ENCODE measurements at places on chromosomes 1 and 21. TPM values are rescaled to one million over a fixed set of nuclear protein-coding genes. Genes with fewer than 3 reads are reported as not detected.

- peak; percentile 6 for DNase-seq
Measured at GRCh38 chr1:20823845-20824244, 36.7 kb upstream of the HP1BP3 start.

- no peak for DNase-seq
Measured at GRCh38 chr1:181011301-181012202, 11.1 kb downstream of the STX6 start.

GRCh38 chr1:110541906-110542395 lies 23.0 kb upstream of the KCNA10 start:
- no peak for DNase-seq

DNA sequence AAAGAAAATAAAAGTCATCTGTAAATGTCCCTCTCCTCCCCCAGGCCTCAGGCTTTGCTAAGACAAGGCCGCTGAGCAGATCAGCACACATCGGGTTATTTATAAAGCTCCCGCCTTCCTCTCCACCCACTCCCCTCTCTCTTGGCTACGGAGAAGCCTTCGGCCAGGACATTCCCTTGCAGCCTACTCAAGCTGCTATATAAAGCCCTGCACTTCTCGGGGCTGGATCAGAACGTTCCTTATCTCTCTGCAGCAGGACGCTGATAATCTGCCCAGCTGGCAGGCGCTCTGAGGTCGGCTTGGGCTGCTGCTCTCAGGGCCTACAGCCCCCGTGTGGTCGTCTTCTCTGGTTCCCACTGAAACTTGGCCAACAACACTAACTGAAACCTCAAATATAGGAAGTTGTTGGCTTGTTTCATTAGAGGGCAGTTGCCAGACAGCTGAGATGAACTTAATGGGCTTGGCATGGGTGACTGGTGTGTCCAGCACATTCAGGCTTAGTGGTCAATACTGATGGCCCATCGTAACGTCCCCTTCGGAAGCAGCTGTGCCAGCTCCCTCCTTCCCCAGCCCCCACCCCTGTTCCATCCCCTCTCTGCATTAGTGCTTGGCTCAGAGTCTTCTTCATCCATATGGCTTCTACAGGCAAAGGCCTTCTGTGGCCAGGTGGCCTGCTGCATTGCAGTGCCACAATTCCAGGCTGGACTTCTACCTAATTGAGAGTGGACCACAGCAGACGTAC lies 64.6 kb downstream of the IER5 start:
- no peak for DNase-seq

GRCh38 chr1:183077097-183077496 lies 53.9 kb downstream of the LAMC1 start:
- no peak for DNase-seq

DNA sequence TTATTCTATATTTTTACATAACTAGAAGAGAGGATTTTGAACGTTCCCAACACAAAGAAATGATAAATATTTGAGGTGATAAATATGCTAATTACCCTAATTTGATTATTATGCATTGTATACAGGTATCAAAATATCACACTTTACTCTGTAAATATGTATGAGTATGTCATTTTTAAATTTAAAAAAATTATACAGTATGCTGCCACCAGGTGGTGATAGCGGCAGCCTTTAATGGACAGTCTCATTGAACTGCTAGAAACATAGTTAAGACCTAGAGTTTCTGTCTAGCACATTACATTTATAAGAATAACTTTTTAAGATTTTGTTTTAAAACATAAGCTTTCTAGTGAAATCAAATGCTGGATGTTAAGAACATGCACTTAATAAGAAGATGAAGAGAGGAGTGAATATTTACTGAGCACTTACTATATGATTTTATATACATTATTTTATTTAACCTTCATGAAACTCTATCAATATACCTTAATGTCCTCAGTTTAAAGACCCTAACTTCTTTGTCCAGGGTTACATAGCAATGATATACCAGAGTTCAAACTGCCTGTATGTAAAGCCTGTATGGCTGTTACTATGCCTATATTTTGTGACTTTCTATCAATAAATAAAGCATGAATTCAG lies 207.1 kb downstream of the NUF2 start:
- DNase-seq: no peak

- no peak for DNase-seq
Measured at GRCh38 chr1:230822092-230822581, 46.2 kb downstream of the C1orf198 start.

- DNase-seq: no peak
Measured at GRCh38 chr1:241666419-241666818, 14.3 kb downstream of the WDR64 start.

GRCh38 chr1:246291127-246291526 lies 216.0 kb downstream of the SMYD3 start:
- DNase-seq: no peak

DNA sequence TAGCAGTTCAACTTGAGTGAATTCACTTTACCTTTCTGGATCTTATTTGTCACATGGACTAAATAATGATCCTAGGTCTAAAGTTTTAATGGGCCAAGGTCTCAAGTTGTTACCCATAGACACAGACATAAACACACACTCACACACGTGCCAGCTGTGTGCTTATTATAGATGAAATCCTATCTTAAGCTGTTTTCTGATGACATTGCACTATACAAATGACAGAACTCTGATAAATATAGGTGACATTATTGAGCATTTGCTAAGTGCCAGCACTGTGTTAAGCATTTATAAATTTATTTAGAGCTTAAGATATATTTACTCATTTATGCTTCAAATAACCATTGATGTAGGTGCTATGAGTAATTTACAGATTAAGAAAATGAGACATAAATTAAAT lies 474.4 kb upstream of the NR5A2 start:
- DNase-seq: no peak

DNA sequence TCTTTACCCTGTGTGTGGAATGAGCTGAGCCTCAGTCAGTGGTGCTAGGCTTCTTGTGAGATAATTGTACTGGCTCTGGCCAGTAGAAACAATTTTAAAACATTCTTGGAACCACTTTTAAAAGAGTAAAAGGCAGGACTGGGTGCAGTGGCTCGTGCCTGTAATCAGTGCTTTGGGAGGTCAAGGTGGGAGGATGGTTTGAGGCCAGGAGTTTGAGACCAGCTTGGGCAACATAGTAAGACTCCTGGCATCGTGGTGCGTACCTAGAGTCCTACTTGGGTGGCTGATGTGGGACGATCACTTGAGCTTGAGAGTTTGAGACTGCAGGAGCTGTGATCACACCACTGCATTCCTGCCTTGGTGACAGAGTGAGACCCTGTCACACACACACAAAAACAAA lies 89.8 kb downstream of the UCK2 start:
- DNase-seq: no peak

- DNase-seq: no peak
Measured at GRCh38 chr21:14755086-14755485, 209.0 kb upstream of the SAMSN1 start.

DNA sequence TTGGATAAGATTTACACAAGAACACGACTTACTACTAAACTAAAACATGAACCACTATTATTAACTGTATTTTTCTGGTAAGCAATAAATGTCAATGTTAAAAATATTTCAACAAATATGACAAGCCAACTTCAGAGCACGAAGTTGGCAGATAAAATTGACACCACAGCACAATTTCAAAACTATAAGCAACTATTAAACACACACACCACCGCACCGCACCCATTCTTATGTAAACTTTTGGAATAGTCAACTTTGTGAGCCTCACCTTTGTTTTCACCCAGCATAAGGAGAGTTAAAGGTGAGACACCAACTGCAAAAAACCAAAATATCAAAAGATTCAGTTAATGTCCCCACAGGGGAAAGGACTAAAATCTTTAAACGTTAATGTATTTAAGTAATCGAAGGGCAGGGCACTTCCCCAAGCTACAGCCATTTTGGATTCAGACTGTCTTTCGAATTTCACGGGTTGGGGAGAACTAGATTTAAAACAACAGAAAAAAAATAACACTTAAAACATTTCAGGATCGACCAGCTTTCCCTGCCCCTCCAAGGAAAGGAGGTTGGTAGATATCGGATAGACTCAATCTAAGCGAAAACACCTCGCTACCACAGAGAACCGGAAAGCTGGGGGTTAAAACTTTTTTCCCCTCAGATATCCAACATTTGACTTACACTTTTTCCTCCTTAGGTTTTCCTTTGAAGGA lies 872 bp downstream of the GPBP1L1 start:
- DNase-seq: no peak

DNA sequence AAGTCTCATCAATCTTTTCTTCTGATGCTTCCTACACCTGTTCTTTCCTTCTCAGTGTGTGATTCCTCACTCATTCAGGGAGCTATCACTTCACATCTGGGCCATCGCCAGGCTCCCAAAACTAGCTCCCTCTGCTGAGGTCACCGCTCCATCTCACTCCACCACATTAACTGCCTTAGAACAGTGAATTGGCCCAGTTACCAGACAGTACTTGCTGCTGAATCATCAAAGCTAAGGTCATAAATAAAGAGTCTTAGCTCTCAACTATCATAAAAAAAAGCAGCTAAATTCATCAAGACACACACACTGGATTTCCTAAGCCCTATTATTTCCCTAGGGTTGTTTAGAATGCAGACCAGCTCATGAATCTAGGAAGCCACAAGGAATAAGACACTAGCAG lies 18.8 kb upstream of the SRM start:
- no peak for DNase-seq

- DNase-seq: no peak
Measured at GRCh38 chr1:66452162-66452561, 81.8 kb upstream of the SGIP1 start.

DNA sequence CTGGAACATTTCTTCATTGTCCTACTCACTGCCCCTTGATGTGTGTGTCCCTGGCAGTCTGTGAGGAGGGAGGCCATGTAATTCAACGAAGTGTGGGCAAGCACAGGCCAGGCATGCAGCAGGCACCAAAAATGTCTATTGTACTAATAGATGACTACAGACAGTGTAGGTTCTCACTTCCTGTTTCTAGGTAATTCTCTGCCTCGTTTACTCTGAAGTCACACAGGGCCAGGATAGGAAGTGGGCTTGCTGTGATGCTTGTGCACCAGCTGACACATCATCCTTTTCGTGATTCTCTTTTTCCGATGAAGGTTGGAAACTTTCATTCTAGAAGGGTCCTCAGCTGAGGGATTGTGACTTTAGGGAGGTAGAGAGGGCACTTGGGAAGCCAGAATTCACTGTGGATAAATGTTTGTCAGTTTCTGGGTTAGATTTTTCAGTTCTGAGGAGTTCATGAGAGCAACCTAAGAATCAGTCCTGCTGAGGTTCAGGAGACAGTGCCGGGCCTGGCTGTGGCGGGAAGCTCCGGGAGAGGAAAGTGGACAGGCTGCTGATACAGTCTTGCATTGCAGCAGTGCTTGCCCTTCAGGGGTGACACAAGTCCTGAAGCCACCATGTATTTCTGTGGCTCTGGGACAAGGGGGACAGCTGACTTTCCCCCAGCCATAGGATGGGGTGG lies 4.3 kb upstream of the CSF1 start:
- no peak for DNase-seq

Gene ARMH1
- 6.5 TPM for polyA plus RNA-seq

Gene PROK1
- 0.19 TPM for polyA plus RNA-seq

Gene LIPI
- 0.37 TPM for polyA plus RNA-seq

Gene JAK1
- polyA plus RNA-seq: 112 TPM
